ENCODE measurements at places on chromosomes 1 and 21.

GRCh38 chr1:225410036-225410435 is 17.8 kb downstream of the LBR start:
- DNase-seq, result no peak

DNA sequence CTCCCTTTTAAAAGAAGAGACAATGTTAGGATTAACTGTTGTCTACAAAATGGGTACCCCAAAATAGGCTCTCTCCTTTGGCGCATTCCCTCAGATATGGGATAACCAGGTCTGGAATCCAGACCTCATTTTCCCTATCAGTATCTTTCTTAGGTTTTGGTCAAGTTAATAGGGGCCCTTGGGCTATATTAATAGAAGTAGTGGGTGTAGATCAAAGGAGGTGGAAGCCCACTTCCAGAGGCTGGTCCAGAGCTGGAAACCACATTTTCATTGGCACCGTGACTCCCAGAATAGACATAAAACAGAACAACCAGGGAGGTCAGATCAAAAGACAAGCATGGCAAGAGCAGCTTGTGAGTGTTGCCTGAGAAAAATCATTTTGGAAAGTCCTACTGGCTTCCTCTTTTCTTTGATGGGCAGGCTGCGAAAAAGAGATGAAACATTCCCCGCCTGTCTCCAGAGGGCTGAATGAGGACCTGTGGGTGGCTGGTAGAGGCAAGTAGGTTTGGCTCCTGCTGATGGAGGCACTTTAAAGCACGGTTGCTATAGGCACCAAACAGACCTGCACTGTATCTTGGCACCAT is 25.8 kb upstream of the KIF21B start:
- no peak for DNase-seq

DNA sequence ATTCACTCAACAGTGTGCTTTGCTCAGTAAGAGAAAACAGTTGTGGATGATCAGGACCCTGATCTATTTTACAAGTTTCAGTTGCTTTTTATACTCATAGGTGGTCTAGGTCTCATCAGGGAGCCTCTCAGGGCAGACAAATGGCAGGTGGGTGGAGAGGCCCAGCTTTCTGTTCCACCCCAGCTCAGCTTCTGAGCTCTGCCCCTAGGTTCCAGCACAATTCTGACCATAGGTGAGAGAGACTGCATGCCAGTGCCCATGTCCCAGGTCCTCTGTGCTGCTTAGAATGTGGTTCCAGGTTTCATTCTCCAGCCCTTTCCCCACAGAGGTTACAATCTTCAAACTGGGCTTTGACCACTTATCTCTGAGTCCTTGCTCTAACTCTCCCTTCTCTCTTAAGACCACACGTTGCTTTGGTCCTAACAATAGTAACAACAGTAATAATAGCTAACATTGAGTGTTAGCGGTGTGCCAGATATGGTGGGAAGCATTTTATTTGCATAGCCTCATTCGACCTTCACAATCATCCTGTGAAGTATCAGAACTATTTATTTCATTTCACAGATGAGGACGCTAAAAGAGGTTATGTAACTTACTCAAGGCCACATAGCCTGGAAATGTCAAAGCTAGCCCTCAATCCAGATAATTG is 19.6 kb upstream of the DUSP10 start:
- no peak for DNase-seq

GRCh38 chr1:59043796-59044195 is 253.1 kb upstream of the FGGY start:
- peak; percentile 66 for DNase-seq

DNA sequence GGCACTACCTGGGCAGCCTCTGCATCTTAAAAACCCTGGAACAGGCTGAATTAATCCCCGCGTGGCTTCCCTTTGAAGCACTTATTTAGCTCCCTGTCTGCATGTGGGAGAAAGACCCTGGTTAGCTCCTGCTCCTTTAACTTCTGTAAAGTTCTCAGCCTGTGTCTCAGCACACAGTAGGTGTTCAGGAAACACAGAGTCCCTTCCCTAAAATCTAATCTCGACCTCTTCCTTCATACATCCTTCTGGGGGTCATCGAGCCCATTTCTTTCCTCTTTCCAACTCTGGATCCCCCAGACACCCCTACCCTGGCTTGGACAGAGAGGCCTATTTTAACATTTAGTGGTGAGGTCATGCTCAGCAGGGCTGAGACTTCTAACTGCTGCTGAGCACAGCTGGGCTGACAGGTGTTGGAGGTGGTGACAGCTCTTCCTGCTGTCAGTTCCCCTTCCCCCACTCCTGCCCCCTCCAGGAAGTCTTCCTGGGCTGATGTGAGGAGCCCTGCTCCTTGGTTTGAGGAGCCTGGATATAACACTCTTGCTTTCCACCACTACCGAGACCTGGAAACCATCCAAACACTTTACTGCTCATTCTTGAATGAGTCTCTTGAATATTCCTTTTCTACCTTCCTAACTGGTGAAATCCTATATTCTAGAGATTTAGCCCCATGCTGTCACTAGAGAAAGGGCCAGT is 5.3 kb downstream of the E2F2 start:
- no peak for DNase-seq

DNA sequence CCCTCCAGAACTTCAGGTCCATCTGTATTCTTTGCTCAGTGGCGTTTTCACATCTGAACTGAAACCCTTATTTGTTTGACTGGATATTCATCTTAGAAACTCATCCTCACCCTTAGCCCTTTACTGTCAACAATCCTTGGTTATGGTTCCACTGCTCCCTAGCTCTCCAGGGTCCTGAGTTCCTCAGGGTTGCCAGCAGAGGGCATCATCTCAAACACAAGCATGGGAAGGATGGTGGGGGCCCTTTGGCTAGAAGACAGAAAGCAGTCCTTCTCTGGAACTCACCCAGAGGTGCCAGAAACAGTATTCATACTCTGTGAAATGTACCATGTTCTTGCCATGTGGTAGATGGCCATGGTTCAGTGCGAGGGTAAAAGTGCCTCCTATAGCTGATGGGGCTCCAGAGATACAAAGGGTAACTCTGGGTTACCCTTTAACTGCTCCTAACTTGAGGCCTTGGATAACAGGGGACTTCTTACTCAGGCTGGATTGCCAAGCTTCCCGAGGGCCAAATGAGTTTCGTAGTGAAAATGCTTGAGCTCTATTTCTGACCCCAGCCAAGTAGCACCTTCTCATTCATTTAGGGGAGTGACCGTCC is 11.3 kb downstream of the NCSTN start:
- peak; percentile 42 for DNase-seq

DNA sequence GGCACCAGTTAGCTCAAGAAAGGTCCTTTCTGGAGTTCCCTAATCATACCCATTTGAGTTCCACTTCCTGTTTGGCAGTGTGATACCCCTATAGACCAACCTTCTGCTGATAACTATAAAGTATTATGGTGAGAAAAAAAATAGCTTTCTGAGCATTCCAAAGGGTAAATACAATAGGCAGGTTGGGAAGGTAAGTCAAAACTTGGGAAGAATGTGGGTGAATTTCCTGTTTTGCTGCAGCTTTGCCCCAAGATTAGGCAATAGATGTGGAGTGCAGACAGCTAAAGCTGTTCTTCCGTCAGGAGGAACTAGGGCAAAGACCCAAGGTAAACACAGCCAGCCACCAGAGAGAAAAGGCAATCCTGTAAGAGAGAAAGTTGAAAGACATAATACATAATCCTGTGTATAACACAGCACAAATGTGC is 49.9 kb upstream of the GUCA2A start:
- DNase-seq, result peak; percentile 52

- no peak for DNase-seq
These were observed 4.7 kb downstream of the SHISA4 start for GRCh38 chr1:201893431-201893830.

- no peak for DNase-seq
These were observed 298.1 kb upstream of the PLXNA2 start for GRCh38 chr1:208542309-208542708.

GRCh38 chr21:14097881-14098499 is 112.8 kb downstream of the LIPI start:
- DNase-seq, result no peak

GRCh38 chr21:39098696-39099200 is 84.5 kb downstream of the PSMG1 start:
- DNase-seq, result no peak

- peak; percentile 87 for DNase-seq
These were observed 60.3 kb downstream of the KCNJ6 start for GRCh38 chr21:37855647-37856625.

DNA sequence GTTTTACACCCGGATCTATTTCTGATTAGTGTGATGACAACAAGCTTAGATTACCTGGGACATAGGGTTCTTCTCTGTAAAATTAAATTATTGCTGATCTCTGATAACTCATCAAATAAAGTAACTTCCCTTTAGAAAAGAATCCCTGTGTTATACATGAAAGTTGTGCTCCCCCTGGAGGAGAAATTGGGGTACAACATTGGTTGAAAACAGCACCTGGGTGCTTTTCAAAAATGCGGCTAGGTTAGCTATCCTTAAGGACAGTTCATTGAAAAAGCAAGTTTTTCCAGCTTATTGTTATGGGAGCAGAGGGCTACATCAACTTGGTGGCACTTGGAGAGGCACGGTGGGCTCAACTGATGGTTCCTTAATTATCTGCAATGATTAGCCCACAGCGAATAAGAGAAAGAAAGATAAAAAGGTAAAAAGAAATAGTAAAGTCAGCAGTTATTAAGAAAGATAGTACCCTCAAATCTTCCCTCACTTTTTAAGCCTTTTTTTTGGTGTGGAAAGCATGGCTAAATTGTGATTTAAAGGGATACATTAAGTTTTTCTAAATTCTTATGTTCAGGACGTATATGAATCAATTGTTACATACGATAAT is 97.8 kb downstream of the FMN2 start:
- DNase-seq, result peak; percentile 51

GRCh38 chr1:181202986-181203555 is 114.6 kb downstream of the IER5 start:
- no peak for DNase-seq

GRCh38 chr1:14969006-14969405 is 184.5 kb upstream of the TMEM51 start:
- DNase-seq, result peak; percentile 57

DNA sequence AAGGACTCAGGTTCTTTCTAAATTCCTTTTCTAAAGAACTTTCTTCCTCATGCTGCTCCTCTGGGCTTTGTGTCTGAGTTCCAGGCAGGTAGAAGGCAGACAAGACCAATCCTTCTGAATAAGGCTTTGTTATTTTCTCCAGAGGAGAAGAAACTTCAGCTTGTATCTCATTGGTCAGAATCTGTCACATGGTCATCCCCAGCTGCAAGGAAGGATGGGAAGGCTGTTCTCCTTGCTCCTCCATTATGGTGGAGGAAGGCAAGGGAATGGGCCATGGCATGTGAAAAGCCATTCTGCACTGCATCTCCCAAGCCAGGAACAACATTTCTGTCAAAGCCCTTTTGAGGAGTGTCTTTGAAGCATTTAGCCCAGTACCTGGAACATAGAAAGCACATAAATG is 50.6 kb upstream of the NTPCR start:
- no peak for DNase-seq

DNA sequence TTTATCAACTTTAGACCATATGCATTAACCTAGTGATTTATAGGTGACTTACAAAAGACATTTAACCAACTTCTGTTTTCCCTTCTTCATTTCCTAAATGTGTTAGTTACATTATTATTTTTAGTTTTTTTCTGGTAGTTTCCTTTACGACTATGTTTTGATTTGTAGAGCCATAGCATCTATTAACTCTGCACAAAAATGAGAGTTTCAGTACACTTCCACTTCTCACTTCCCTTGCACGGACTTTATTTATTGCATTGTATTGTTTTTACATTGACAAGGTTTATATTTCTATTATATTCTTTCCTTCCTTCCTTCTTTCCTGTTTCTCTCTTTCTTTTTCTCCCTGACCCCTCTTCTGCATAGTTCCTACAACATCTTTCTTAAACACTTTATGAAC is 14.7 kb downstream of the PKN2 start:
- DNase-seq, result no peak

- DNase-seq, result no peak
These were observed 414.1 kb upstream of the ESRRG start for GRCh38 chr1:217137210-217137881.

DNA sequence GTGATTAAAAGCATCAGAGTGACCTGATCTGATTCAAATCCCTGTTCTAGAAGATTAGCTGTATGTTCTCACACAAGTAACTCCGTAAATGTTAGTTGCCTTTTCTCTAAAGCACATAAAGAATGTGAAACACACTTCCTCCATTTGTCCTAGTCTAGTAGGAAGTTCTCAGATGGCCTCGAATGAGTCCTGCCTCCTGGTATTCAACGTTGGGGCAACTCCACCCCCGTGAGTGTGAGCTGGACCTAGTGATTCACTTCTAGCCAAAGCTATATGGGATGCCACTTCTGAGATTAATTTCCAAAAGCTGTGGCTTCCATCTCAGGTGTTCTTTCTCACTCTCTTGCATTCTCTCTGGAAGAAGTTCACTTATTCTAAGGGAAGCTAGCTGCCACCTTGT is 267.6 kb downstream of the GPATCH2 start:
- no peak for DNase-seq

GRCh38 chr1:54356680-54357147 is 49.5 kb downstream of the SSBP3 start:
- DNase-seq, result no peak

- DNase-seq, result no peak
These were observed 29.9 kb downstream of the CHML start for GRCh38 chr1:241610056-241610815.

GRCh38 chr1:192579010-192579738 is 3.6 kb downstream of the RGS1 start:
- DNase-seq, result peak; percentile 32

DNA sequence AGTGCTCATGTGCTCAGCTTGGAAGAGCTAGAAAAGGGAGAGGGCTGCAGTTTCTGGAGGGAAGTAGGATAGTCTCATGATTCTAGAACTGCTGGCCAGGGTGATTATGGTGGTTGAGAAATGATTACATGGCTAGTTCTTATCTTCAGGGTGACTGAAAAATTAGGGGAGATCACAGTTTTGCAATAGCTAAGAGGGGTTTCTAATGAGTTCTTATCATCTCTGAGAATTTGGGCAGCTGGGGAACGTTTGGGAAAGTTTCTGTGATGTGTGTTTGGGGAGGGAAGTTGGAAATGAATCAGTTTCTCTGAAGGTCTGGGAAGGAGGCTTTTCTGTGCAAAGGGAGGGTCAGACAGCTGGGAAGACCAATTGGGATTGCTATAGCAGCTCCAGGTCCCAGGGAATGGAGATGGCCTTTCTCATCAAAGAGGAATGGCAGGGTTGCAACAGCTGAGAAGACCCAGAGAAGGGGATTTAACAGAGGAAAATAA is 7.6 kb upstream of the RHOU start:
- DNase-seq, result no peak
